ELR (cell line): ENCODE measurements at places on chromosomes 4 and X.

GRCh38 chr4:56387023-56388001 lies at the start of gene AASDH:
Gene AASDH, minus strand, starts transcription at chr4:56387491. Its CDS starts 3,192 bp downstream, at chr4:56384299.
- DNase-seq: peak; percentile 94

DNA sequence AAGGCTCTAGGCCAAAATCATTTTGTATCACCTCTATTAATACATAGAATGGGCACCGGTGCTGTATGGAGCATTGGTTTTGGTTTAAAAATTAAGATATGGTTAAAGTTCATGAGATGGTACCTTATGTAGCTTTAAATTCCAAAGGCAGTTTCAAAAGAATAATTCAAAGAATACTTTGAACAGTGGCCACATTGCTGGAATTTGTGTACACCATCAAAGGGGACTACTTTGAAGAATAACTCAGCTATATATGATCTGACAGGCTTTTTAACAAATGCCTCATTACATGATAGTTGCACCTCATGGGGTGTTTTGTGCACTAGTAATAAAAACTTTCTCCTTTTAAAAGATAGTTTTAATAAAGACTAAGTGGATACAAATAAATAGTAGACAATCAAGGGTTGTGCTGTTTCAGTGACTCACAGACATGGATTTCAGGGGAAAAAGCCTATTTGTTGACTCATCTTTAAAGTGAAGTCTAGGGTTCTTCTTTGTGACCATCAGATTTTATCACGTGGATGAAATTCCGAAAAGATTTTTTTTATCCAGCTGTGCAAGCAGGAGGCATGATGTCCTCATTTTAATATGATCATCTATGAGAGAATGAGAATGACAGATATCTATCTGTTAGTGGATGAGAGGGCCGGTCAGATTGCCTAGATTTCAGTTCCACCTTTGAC lies 12.8 kb downstream of the MTM1 start:
- peak; percentile 84 for DNase-seq

DNA sequence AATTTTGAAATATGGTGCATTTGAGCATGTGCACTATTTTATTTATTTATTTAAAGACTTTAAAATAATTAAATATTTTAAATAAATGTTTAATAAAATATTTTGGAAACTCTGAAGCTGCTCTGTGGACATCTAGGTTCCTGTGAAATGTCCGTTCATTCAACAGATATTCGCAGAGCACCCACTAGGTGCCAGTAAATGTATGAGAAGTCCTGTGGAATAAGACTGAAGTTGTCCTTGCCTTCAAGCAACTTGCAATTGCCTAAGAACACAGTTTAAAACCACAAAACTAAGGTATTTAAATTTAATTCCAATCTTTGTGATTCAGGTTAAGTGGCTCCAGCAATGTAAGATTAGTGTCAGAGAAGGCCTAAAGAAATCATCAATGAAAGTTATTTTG lies 306.7 kb downstream of the GBA3 start:
- no peak for DNase-seq

DNA sequence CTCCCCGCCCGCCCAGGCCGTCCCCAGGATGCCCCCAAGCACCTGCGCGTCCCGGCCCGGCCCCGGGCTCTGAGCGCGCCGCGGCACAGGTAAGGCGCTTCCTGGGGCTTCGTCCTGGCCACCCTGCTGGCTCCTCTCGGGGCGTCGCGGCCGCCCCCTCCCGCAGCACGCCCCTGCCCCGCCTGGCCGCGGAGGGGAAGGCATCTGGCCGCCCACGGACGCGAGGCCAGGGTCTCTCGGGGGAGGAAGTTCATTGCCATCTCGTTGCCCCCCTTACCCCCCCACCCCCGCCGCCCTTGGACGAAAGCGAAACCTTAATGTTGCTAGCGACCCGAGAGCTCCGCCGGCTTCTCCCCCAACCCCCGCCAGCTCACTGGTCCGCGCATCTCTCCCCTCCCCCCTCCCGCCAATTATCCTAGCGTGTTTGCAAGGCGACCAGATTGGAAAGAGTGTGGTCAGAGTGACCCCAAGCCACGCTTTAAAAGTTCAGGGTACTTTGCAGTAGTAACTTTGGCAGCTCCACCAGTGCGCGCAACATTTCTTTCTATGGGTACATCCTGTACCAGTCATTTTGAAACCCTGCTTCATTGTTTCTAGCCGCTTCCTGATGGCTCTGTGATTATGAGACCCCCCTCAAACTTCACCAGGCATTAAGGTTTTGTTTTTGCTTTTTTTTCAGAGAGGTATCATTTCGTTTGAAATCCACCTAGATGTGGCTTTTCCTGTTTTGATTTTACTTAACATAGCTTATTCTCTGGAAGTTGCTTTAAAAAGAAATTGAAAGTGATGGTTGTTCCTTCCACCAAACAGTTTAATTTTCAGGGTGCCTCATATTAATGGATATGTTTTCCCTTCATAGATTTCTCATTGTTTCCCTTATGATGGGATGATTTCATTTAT lies 626 bp downstream of the TBC1D1 start:
- DNase-seq: peak; percentile 24

DNA sequence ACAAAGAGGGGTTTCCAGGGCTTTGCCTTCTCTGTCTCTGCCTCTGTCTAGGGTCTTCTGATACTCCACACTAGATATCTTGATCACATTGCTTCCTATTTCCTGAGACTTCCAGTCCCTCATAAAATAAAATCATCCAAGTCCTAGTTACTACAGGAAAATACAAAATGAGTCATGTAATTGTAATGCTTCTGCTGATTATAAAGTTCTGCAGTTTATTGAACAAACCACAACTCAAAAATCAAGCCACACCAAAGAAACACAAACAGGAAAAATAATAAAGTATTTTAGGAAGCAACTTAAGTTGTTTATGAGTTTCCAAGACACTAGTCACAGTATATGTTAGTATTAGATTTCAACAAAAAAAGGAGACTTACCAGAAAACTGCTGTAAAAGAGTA lies 695.1 kb upstream of the GALNTL6 start:
- peak; percentile 50 for DNase-seq

GRCh38 chr4:17515445-17516407 lies 761 bp downstream of the CLRN2 start:
- no peak for DNase-seq

- DNase-seq: peak; percentile 88
Observed at GRCh38 chr4:159410076-159410777, 307.3 kb downstream of the RAPGEF2 start.

DNA sequence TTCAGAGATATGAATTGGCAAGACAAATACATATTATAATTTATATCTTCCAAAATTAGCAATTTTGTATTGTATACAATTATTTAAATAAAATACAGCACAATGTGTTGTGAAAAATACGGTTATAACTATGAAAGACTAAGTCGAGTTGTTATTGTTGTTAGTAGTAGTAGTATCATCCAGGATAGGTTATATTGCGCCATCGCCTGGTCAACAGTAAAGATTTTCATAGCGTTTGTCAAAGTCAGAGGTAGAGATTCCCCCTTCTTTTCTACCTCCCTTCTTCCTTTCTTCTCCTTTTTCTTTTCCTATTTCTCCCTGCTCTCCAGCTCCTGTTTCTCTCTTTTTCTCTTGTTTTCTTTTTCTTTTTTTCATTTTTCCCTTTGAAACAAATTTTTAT lies 499.1 kb upstream of the EPHA5 start:
- DNase-seq: peak; percentile 50

DNA sequence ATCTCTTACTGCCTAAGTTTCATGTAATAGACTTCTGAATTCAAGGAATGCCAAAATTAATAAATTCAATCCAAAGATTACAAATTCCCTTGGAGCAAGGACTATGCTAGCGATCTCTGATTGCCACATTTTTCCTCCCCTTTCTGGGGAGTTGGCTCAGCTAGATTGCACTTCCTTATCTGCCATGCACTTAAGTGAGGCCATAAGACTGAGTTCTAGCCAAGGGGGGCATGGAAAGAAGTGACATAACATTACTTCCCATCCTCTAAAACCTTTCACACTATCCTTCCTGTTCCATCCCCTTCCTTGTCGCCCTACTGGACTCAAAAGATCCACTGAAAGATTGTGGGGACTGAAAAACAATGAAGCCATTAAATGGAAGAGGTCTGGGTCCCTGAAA lies 53.8 kb upstream of the TXK start:
- DNase-seq: no peak

- DNase-seq: peak; percentile 42
Observed at GRCh38 chrX:110509755-110510532, 151.3 kb downstream of the RTL9 start.

DNA sequence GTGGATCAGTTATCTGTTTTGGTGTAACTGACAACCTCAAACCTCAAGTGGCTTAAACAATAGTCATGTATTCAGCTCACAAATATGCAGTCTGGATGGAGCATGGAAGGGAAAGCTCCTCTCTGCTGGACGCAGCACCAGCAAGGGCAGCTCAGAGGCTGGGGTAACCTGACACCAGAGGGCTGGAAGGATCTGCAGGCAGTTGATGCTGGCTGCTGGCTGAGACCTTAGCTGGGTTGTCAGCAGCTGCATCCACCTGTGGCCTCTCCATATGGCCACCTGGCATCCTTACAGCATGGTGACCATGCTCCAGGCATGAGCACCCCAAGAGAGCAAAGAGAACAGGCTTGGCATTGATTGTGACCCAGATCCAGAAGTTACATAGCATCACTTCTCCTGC lies 46.7 kb downstream of the ENPP6 start:
- DNase-seq: peak; percentile 43

DNA sequence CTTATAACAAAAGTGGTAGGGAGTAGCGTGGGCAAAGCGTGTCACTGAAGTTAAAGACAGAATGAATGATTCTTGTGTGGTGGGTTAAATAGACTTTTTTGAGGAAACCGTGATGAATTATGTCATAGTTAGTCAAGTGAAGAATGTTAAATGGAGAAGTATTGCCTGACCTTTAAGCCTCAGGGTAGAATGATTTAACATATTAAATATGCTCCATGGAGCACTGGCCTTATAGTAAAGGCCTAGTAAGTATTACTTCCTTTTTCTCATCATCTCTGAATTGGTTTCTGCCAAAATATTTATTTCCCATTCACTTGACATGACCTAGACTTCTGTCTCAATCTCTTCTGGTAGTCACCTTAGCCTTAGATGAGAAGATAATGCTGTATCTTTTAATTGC lies 23.7 kb downstream of the MAGEB1 start:
- peak; percentile 0 for DNase-seq

DNA sequence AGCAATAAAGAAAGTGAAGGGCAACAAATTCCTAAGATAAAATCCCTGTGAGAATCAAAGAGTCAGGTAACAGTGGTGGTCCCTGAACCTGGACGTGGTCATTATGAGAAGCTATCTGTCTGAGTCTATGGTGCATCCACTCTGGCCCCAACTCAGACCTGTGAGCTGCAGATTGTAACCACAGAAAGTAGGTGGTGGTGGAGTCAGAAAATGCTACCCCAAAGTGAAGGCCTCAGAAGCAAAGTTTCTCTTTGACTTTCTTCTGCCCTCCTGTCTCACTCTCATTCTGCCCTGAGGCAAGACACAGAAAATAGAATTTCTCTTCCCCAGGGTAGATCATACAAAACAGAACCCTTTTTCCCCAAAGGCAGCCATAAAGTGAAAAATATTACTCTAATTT lies 84.1 kb upstream of the NEIL3 start:
- no peak for DNase-seq

DNA sequence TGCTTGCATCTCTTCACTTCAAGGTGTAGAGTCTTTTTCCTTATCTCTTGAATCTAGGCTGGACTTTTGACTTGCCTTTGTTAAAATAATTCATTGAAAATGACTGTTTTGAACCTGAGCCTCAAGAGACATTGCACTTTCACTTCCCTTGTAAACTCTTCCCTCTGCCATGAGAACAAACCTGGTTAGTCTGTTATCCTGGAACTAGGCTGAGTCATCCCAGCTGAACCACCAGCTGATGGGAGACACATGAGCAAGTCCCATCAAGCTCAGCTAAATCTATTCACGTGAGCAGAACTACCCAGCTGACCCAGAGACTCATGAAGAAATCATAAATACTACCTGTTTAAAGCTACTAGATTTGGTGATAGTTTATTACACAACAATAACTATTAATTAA lies 202.3 kb upstream of the CENPE start:
- DNase-seq: peak; percentile 51

DNA sequence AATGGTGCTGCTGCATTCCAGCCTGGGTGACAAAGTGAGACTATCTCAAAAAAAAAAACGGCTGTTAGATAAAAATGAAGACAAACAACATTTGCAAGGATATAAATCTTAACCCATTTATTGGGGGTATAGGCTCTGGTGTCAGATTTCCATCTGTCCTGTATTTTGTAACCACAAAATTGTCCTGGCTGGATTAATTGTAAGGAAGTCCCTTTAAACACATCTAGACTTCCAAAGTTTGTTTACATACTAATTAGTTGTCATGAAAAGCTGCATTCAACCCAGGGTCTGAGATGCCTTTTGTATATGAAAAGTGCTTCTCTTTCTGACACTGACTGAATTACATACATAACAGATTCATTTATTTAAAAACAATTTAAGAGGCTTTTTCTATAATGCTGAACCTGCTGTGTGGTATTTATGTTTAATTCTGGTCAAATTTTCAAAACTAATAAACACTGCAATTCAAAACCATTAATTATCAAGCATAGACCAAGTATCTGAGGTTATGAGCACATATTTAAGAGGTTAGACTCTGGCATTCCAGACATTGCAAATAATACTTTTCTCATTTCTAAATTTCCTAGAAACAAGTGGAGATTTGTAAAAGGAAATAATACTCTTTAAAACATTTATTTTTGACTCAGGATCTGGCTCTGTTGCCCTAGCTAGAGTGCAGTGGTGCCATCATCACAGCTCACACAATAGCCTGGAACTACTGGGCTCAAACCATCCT lies 17.5 kb upstream of the UGDH start:
- DNase-seq: no peak

DNA sequence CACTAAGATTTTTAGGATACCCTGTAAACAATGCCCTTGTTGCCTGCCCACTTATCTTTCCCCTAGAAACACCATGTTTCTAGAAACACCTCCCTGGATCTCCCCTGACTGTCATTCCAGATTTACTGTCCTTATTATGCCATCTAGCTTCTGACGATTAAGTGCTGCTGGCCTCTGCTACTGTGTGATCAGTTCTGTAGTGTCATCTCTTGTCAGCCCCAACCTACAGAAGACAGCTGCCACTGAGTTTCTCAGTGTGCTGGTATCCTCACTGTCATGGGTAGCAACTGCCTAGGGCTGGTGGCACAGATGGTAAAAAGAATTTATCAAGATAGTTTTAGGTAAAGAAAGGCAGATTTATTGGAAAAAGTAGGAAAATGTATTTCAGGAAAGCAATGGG lies 68.7 kb upstream of the WWC2 start:
- no peak for DNase-seq

GRCh38 chr4:98110214-98110613 lies 33.1 kb downstream of the STPG2 start:
- DNase-seq: no peak

- peak; percentile 4 for DNase-seq
Observed at GRCh38 chr4:140343303-140343702, 30.1 kb upstream of the SCOC start.

DNA sequence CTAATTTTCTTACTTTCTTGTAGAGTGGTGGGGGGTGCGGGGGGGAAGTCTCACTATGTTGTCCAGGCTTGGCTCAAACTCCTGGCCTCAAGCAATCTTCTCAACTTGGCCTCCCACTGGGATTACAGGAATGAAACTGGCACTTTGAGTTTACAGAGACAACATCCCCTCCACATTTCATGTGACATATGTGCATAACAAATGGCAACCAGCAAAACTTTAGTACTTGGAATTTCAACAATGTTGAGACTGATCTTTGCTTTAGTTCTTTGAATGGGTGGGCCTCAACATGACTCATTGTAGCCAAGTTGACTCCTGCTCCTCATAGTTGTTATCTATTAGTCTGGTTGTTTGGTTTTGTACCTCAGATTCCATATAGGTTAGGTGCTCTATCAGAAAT lies 11.4 kb upstream of the FMR1 start:
- no peak for DNase-seq
